ENCODE measurements at places on chromosomes 3 and 15.

GRCh38 chr3:29338377-29338776, 57.5 kb downstream of the RBMS3 start:
- no peak for DNase-seq

DNA sequence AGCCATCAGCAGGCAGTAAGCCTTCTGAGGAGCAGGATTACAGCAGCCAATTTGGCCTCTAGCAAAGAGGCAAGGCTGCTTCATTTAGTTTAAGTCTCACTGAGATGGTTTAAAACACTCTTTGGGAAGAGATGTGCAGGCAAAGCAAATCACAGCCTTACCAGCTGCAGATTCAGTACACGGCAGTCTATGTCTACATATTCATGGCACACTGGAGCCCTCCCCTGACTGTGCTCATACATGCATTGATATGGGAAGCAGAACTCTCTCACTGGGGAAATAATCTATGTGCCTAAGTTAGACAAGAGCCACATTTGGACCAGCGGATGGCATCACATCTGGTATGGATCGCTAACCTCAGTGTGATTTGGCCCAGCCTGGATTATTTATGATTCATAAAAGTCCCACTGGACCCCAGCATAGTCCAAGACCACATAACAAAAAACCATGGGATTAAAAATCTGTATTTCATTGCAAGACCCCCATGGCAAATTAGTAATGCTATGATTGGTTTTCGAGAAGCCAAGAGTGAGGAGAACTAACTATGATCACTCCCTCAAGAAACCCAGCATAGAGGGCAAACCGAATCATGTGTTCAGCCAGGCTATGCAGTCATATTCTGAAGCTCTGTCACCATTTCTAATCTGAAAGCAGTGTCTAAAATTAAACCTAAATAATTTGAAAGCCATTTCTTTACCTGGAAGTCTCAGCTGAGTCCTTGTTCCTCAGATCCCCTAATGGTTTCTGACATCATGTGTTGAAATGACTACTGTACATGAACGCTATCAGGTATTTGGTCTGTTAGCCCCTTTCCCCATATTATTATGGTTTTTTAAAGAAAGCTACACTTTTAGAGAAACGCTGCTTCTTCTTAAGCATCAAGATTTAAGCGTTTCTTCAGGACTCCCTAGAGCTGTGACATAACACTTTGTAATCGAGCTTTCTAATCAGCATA, 1.2 kb downstream of the PRICKLE2 start:
- no peak for DNase-seq

GRCh38 chr3:122519693-122520092, 5.0 kb upstream of the KPNA1 start:
- no peak for DNase-seq

GRCh38 chr3:2961576-2961975, 148.6 kb downstream of the IL5RA start:
- DNase-seq = no peak

GRCh38 chr3:89419647-89420241, 312.3 kb downstream of the EPHA3 start:
- DNase-seq = no peak

DNA sequence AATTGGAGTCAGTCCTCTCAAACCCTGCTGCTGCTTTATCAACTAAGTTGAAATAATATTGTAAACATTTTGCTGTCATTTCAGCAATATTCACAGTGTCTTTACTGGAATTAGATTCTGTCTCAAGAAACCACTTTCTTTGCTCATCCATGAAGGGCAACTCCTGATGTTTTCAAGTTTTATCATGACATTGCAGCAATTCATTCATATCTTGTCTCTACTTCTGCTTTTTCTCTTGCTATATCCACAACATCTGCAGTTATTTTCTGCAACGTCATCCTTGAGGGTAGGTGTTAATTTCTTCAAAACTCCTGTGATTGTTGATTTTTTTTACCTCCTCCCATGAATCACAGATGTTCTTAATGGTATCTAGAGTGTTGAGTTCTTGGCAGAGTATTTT, 181.6 kb downstream of the EPHA6 start:
- DNase-seq = no peak

DNA sequence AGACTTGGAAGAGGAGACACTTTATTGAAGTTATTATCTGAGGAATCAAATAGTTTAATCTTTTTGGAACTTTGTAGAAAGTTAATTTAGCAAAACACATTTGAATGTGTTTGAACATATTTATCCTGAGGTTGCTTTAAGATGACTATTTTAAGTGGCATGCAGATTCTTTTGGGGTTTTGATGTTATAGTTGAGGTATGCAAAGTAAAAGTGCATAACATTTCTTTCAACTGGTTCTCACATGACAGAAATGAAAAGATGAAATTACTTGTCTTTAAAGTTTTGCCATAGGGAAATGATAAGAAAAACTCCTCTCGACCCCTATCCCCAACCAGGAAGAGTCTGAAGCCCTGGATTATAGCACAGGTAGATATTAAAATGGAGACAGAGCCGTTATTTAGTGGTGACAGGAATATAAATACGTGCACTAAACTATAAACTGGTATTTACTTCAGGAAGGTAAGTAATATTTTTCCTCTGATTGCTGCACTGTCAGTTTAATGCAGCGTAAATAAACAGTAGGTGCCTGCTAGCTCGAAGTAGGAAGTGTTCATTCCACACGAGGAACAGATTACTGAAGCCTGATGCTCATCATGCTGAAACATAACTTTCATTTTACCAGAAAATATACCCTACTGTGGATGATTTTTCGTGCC, 15.1 kb upstream of the SATB1 start:
- DNase-seq = no peak
